ENCODE measurements at places on chromosomes 5 and 9. TPM values are rescaled to one million over a fixed set of nuclear protein-coding genes. Genes with fewer than 3 reads are reported as not detected.

- no peak overlapping the region for H3K4me3 ChIP-seq
- no peaks in the 10 kb centered on the region for H3K4me1 ChIP-seq
- DNase-seq, result no peak
- no peaks in the 10 kb centered on the region for H3K36me3 ChIP-seq
- H3K27ac ChIP-seq, result no peak overlapping the region
Measured at GRCh38 chr5:103234239-103234975, 24.2 kb upstream of the MACIR start.

- no peak overlapping the region for H3K4me3 ChIP-seq
- no peaks in the 10 kb centered on the region for H3K27me3 ChIP-seq
- no peak for DNase-seq
- peaks cover 64% of the 10 kb centered on the region for H3K4me1 ChIP-seq
- H3K36me3 ChIP-seq, result no peaks in the 10 kb centered on the region
- no peak overlapping the region for H3K27ac ChIP-seq
Measured at GRCh38 chr9:82600536-82601292, 462.2 kb downstream of the RASEF start.

DNA sequence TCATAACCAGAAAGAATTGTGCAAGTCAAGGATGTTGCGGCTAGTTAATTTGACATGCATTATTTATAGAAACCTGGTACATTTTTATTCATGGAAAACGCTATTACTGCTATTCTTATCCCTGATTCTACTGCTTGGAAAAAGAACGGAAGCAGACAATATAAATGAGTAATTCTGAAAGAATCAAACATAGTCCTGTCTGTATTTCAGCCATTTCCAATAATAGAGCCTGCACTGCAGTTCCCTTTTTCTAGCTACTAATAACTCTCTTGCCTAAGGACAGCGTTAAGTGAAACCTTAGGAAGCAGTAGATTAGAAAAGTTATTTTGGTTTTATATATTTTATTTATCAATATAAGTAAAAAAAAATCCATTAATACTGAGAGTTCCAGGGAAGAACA is 414.9 kb downstream of the CYLC2 start:
- DNase-seq, result no peak
- no peaks in the 10 kb centered on the region for H3K36me3 ChIP-seq
- H3K27ac ChIP-seq, result no peak overlapping the region

- no peaks in the 10 kb centered on the region for H3K4me1 ChIP-seq
- H3K27me3 ChIP-seq, result no peaks in the 10 kb centered on the region
- DNase-seq, result no peak
- no peak overlapping the region for H3K4me3 ChIP-seq
Measured at GRCh38 chr5:9233712-9234111, 312.2 kb downstream of the SEMA5A start.

GRCh38 chr5:179196405-179197079 is 136.4 kb downstream of the ZNF354C start:
- H3K36me3 ChIP-seq, result no peaks in the 10 kb centered on the region
- H3K27ac ChIP-seq, result no peak overlapping the region
- H3K27me3 ChIP-seq, result no peaks in the 10 kb centered on the region
- H3K4me1 ChIP-seq, result no peaks in the 10 kb centered on the region
- H3K4me3 ChIP-seq, result no peak overlapping the region

- H3K36me3 ChIP-seq, result peaks cover 3% of the 10 kb centered on the region
- DNase-seq, result no peak
- H3K4me3 ChIP-seq, result peak overlapping the region; percentile 98
- H3K27ac ChIP-seq, result peak overlapping the region; percentile 93
Measured at GRCh38 chr5:77029376-77029885, 773 bp upstream of the AGGF1 start.

GRCh38 chr9:96020792-96021550 is 145.5 kb downstream of the ERCC6L2 start:
- no peak for DNase-seq
- peaks cover 23% of the 10 kb centered on the region for H3K4me1 ChIP-seq

DNA sequence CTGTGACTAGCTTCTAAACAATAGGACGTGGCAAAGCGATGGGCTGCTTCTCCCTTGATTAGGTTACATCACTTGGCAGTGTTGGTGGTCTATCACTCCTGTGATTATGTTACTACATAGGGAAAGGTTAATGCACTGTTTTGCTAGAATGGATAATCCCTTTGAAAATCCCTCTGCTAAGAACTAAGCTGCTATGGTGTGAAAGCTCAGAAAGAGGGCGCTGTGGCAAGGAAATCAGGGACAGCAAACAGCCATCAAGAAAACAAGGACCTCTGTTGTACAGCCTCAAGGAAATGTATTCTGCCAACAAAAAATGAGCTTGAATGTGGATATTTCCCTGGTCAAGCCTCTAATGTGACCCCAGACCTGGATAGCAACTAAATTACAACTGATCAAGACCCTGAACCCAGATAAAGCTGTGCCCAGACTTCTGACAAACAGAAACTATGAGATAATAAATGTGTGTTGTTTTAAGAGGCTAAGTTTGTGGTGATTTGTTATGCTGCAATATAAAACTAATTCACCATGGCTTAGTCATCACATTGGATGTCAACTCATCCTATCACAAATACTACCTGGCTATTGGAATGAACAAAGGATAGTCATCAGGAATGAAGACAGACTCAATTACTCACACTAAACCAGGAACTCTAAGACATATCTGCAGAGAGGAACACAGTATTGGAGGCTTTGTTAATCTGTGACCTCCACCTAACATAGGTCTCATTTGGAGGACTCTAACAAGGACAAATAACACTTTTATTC is 1215.9 kb downstream of the EFNA5 start:
- DNase-seq, result peak; percentile 50
- no peak overlapping the region for H3K27ac ChIP-seq
- H3K4me3 ChIP-seq, result no peak overlapping the region
- H3K36me3 ChIP-seq, result no peaks in the 10 kb centered on the region
- H3K27me3 ChIP-seq, result no peaks in the 10 kb centered on the region
- no peaks in the 10 kb centered on the region for H3K4me1 ChIP-seq

DNA sequence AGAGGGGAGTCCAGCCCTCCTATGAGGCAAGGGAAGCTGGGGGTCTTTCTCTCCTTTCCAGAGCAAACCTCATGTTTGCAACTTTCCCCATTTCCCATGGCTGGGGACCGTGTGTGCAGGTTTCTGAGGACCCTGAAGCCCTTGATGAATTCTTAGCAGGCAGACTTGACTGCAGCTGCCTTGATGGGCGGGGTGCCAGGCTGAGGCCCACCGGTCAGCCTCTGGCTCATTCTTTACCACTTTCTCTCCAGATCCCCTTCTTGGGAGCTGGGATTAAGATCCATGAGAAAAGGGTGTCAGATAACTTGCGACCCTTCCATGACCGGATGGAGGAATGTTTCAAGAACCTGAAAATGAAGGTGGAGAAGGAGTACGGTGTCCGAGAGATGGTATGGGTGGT is 30.0 kb upstream of the FOXI1 start:
- DNase-seq, result peak; percentile 11
- H3K4me3 ChIP-seq, result no peak overlapping the region
- no peak overlapping the region for H3K27ac ChIP-seq
- peaks cover 19% of the 10 kb centered on the region for H3K36me3 ChIP-seq

DNA sequence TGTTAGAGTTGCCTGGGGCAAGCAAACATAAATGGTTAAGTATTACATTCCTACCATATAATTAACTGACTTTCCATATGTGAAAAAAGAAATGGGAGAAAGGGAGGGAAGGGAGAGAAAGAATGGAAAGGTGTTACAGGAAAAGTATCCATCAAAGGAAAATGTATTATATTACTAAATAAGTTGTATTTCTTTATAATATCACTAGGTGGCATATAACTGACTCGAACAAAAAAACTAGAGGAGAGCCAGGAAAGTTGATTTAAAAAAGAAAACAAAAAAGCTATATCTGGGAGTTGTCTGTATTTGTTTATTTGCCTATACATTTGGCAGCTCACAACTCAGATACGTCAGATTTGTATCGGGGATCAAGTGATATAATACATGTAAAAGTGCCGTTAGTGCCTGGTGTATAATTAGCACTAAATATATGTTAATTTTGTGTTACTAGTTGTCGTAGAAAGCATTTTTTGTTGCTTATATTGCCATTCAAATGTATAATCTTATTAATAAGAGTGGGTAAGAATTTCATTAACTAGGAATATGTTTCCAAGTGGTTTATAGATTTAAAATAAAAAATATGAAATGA is 59.6 kb upstream of the ADAMTS19 start:
- H3K4me1 ChIP-seq, result no peaks in the 10 kb centered on the region
- H3K4me3 ChIP-seq, result no peak overlapping the region
- no peaks in the 10 kb centered on the region for H3K27me3 ChIP-seq

- no peak overlapping the region for H3K4me3 ChIP-seq
- DNase-seq, result no peak
- H3K4me1 ChIP-seq, result no peaks in the 10 kb centered on the region
- no peak overlapping the region for H3K27ac ChIP-seq
- no peaks in the 10 kb centered on the region for H3K27me3 ChIP-seq
- no peaks in the 10 kb centered on the region for H3K36me3 ChIP-seq
Measured at GRCh38 chr9:132825430-132825829, 52.7 kb downstream of the AK8 start.

DNA sequence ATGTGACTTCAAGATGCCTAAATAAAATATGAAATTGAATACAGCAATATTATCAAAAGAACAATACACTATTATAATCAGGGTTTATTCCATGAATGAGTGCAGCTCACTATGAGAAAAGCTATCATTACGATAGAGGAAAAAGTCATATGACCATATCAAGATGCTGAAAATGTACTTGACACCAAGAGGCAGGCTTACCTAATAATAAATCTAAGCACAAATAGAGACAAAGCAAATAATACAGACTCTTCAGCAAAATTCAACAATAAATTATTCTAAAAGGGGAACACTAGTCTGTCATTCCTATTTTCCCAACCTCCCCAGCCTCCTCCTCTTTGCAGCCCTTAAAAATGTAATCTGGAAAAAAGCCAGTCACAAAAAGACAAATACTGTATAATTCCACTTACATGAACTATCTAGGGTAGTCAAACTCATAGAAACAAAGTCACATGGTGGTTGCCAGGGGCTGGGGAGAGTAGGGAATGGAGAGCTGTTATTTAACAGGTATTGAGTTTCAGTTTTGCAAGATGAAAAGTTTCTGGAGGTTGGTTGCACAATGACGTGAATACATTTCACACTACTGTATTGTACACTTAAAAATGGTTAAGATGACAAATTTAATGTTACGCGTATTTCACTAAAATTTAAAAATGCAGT is 148.4 kb downstream of the NFIB start:
- H3K27ac ChIP-seq, result no peak overlapping the region
- no peaks in the 10 kb centered on the region for H3K36me3 ChIP-seq
- no peak overlapping the region for H3K4me3 ChIP-seq
- peaks cover under 1% of the 10 kb centered on the region for H3K4me1 ChIP-seq
- no peaks in the 10 kb centered on the region for H3K27me3 ChIP-seq

- no peaks in the 10 kb centered on the region for H3K36me3 ChIP-seq
- H3K27ac ChIP-seq, result no peak overlapping the region
- H3K4me1 ChIP-seq, result no peaks in the 10 kb centered on the region
- DNase-seq, result no peak
Measured at GRCh38 chr5:52771343-52772039, 16.2 kb upstream of the ITGA1 start.

DNA sequence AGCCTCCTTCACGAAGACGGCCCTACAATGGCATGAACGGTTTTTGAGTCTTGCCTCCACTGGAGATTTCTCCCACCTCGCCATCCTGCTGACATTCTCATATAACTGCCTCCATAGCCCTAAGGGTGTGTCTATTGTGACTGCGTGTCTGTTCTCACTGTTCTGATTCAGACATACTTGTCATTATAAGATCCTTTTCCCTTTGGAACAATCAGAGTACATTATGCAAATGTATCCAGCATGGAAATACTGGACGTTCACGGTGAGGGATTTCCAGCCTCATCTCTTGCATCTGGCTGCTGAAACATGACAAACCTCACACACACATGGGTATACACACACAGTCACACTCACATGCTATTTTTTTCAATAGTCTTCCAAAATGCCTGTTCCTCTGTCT is 402.1 kb downstream of the DIRAS2 start:
- no peaks in the 10 kb centered on the region for H3K36me3 ChIP-seq
- H3K4me3 ChIP-seq, result no peak overlapping the region
- no peak overlapping the region for H3K27ac ChIP-seq
- DNase-seq, result no peak
- H3K4me1 ChIP-seq, result no peaks in the 10 kb centered on the region

WDR31 gene
- polyA plus RNA-seq, result 1.5 TPM

SPTAN1 gene
- 49.0 TPM for polyA plus RNA-seq

CDC20B gene
- not detected for polyA plus RNA-seq

C9 gene
- polyA plus RNA-seq, result not detected
